ENCODE measurements at places on chromosomes 7 and 10.

DNA sequence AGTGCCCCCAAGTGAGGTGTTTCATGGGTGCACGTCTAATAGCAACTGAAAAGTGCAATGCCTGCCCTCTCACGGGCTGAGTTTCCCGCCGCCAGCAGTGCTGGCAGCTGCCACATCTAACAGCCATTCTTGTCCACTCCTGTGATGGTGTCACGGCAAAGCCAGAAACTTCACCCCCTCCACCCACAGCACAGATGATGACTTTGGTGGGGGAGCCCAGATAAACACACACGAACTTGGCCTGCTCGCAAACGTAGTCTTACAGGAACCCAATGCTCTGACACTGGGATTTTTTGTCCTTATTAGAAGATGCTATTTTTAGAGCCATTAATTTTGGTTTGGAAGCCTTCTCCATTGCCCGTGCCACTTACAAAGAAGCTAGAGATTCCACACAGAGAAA is 26.7 kb downstream of the CPXM2 start:
- DNase-seq, result no peak

DNA sequence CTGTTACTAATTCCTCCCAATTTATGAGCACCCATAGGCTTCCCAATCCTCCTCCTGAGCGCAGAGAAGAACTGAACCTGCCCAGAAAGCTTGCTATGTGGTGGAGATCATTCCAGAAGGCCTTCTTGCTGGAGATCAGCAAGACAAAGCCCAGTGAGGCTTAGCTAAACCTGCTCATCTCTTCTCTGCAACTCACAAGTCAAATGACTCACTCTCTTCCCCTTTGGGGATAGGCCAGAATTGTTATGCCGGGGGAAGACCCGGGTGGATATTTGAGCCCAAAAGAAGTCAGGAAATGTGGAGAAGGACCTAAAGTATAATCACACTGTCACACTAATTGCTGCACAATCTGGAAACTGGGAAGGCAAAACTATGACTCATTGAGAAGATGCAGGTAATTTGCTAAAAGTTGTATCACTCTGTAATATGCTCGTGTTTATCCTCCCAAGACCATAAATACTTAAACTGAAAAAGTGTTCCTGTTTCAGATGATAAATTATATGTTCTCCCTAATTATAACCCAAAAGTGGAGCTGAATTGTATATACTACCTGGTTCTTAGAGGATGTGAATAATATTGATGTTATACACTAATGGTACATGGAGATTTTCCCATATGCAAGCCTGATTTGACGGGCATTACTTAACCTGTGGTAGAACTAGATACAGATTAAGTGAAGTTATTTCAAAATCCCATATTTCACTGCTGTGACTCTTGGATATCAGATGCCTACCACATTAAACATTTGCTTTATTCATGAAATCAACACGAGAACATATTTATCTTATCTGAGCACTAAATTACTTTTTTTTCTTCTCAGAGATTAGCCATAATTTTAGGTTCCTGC is 6.4 kb downstream of the NEBL start:
- DNase-seq, result no peak

- DNase-seq, result no peak
Observed at GRCh38 chr7:44622342-44623151, 16.1 kb downstream of the OGDH start.

DNA sequence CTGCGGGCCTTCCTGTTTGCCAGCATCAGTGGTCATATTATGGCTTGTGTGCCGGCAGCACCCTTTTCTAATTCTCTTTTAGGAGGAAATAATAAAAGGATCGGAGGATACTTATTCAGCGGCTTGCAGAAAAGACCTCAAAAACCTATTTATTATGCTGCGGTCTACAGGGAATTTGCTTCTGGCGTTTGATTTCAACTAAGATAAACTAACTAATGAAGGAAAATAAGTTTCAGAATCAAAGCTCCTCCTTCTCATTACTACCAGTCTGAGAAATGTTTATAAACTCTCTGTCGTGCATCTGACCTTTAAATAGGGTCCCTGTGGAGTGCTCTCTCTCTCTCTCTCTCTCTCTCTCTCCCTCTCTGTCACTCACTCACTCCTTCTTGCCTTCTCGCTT is 335.0 kb upstream of the GLI3 start:
- no peak for DNase-seq

GRCh38 chr10:121753726-121754476 is 155.7 kb upstream of the FGFR2 start:
- DNase-seq, result no peak

DNA sequence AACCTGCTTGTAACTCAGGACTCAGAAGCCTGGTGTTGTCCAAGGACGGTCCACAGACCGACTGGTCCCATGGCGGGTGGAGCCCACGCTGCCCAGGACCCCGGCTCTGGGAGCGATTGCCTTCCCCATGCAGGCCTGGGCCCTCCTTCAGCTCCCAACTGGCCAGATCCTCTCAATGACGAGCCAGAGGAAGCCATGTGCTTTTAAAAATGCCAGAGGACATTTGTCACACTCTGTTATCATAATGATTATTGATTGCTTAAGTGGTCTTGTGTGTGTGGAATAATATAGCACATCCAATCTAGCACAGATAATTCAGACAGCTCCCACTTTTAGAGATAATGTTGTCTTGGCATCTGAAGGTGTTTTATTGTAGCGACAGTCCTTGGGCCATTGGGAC is 22.6 kb upstream of the OGDHL start:
- no peak for DNase-seq

GRCh38 chr7:32161708-32162107 is 91.5 kb upstream of the PDE1C start:
- no peak for DNase-seq

DNA sequence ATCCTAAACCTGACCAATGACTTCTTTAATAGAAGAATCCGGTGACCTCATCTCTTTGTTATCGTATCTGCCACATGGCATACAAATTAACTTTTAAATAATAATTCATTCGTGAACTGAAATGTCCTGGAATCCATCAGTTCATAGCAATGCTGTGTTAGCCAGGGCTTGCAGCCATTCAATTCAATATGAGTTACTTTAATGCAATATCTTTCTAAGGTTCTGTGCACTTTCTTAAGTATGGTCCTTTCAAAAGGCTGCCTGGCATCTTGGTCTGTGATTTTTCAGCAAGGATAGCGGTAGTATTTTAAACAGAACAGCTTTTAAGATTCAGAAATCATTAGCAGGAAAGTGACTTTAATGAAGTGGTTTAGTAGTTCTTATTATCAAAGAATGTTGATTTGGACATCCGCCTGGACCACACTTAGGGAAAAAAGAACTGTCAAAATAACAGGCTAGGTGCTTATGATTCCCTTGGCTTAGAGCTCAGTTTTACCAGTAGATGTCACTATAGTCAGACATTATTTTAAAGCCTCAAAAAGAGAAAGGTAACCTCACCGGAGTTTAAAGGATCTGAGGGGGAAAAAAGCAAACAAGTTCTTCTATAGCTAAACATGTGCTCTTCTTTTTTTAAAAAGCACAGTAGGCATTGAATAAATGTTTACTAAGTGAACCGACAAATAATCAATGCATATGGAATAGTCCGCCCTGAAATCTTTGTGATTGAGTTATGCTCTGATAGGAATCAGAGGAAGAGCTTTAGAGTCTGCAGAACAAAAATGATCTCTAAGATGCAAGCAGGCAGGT is 22.7 kb downstream of the SLC35G1 start:
- no peak for DNase-seq

GRCh38 chr7:116633131-116633988 is 38.6 kb upstream of the MET start:
- DNase-seq, result no peak

GRCh38 chr10:60570896-60571295 is 181.2 kb upstream of the ANK3 start:
- no peak for DNase-seq

GRCh38 chr7:323410-323809 is 33.4 kb downstream of the FOXL3 start:
- DNase-seq, result no peak

DNA sequence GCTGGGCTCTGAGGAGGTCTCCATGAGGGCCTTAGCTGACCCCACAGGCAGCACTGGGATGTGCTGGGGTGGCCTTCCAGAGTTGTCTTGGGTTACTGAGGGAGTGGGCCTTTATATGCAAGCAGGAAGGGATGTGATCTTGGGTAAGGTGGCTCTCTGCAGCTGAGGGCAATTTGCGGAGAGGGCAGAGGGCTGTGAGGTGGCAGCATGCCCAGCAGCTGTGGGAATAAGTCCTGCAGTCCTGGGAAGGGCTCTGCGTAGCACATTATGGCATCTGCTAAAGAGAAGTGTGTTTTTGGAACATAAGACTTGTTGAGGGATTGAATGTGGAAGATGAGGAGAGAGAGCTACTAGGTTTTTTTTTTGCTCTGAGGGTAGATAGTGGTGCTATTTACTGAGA is 99.6 kb upstream of the KMT2E start:
- DNase-seq, result no peak

DNA sequence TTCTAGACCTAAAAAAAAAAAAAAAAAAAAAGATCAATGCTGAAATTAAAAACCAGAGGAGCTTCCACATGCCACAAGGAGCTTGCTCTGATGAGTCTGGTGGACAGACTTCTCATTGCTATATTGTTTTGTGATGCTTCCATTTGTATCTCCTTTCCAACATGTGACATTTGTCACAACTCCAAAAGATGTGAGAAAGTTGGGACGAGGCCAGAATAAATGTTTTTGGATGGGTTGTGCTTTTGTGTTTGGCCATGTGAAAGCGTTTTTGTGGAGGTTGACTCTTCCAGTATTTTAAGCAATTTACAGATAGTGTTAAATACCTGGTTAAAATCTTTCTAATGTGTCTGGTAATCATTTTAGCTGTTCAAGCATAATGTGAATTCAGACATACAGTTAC is 280.1 kb downstream of the SKAP2 start:
- DNase-seq, result no peak

DNA sequence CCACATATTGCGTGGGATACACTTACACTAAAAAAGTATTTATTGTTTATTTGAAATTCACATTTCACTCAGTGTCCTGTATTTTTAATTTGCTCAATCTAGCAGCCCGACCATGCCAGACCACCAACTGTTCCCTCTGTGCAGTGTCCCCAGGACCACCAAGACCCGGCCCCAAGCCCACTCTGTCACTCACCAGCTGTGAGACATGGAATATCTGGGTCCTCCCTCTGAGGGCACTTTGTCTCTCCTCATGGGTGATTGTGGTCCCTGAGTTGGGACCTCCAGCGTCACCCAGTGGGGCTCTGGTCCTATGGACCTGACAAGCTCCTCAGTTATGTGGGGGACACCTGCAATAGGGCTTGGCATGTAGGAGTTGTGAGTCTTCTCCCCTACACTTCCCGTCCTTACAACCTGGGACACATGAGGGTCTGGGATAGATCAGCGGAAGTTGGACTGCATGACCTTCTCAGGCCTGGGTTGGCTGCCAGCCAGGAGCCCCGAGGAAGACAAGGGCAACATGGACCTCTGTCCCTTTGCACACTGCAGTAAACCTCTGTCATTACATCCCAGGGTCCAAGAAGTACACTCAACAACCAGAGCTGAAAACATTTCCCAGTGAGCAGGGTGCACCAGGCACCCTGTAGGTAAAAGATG is 12.1 kb downstream of the C10orf71 start:
- DNase-seq, result no peak

- DNase-seq, result no peak
Observed at GRCh38 chr10:35498693-35499092, 106.4 kb upstream of the GJD4 start.

DNA sequence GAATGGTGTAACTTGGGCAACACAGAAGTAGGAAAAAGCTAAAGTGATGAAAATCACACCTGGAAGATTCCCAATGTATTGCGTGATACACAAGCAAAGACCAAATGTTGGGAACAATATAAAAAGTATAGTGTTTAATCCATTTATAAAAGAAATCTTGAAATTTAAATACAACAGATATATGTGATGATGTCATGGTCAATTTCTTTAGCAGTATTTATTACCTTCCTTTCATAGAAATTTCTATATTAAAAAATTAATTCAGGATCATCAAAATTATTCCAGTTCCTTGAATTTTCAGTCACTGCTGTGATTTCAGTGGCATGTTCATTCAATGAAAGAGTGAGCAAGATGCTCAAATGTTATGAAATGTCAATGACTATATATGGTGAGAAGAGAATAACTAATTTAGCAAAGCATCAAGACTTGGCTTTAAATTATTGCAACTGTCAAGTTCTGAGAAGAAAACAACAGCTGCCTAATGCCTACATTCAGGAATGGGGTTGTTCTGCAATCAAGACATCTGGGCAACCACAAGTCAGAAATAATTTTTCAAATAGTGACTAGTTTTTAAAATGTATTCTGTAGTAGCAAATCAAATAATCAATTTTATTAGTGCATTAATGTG is 308.8 kb downstream of the SEMA3D start:
- DNase-seq, result no peak

- no peak for DNase-seq
Observed at GRCh38 chr10:132939957-132940790, 2.2 kb downstream of the CFAP46 start.

DNA sequence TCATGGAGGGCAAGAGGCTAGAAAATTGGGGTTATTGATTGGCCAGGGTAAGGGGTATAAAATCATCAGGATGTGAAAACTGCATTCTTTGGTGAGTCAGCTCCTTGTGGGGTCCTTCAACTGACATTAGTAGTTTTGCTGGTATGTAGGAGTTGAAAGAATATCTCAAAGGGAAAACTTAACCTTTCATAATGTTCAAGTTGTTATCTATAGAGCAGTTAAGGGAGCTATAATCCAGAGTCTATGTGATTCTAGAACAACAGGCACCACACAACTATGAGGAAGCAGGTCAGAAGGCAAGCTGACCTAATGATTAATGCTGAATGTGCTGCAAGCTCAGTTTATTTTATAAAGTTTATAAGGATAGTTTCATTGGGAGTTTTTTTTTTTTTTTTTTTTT is 13.7 kb downstream of the PRPS1L1 start:
- DNase-seq, result no peak

DNA sequence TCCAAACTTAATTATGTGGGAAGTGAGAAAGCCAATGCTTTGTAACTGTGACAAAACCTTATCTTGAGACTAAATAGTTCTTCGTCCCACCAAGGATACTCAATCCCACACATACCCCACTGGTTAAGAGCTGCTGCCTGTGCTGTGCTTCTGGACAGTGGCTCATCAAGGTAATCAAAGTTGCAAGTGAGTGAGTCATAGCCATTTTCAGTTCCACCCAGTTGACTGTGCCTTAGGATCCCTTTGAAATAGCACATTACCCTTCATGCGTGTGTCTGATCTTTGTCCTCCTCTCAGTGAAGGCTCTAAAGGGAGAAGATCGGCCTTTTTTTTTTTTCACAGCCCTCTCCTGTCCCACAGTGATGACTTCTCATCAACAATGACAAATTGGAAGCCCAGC is 706.0 kb upstream of the AUTS2 start:
- no peak for DNase-seq

DNA sequence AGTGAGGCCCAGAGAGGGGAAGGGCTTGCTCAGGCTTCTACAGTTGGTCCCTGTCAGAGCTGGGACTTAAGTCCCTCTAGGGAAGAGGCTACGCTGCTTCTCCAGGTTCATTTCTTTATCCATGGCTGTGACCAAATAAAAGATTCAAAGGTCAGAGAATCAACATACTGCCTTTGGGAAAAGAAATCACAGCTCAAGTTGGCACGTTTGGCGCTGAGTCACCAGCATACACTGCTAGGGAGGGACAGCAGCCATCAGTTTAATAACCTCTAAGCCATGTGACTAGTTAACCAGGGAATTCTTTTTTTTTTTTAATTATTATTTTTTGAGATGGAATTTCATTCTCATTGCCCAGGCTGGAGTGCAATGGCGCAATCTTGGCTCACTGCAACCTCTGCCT is 28.4 kb upstream of the CRHR2 start:
- no peak for DNase-seq

GRCh38 chr7:66283003-66283920 is 78.1 kb downstream of the TPST1 start:
- DNase-seq, result no peak

Data from D721Med (cell line).